ENCODE measurements at places on chromosomes 3 and 15.
A peak's percentile ranks its signal among the peaks of the same experiment; 100 is the strongest.

- DNase-seq = no peak
Observed at GRCh38 chr3:152155246-152156020, 113.3 kb upstream of the MBNL1 start.

- no peak for DNase-seq
Observed at GRCh38 chr3:7752005-7752404, 749.6 kb upstream of the LMCD1 start.

GRCh38 chr3:148075771-148076716 is 621.7 kb upstream of the AGTR1 start:
- peak; percentile 63 for DNase-seq

DNA sequence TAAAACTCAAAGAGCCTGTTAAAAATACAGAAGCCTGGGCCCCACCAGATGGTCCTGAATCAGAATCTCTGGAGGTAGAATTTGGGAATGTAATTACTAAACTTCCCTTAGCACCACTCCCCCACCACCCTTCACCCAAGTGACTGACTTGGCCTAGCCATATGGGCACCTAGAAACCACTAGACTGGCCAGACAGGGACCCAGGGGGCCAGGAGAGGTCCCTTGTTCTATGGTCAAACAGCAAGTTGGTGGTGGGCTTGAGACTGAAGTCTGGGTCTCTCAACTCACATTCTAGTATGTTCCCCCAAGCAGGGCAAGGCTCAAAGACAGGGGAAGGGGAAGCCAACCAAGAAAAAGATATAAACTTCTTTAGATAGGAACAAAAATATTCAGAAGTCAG is 301.5 kb upstream of the TLE3 start:
- no peak for DNase-seq

DNA sequence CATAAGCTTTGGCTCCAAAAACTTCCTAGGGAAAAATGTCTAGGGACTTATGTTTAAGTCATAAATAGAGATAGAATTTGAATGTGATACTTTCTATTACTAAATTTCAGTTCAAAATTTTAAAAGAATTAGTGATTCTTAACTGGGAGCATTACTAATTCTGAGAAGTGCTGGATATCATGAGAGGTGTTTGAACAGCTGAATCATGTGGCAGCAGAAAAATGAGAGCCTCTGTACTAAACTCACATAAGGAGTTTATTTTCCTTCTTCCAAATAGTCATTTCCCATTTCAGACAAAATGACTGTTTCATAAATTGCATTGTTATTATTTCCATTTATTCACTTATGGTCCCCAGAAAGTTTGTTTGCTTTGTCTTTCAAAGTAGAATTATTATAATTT is 62.7 kb downstream of the SLMAP start:
- DNase-seq = no peak

- no peak for DNase-seq
Observed at GRCh38 chr3:63959146-63959545, 47.0 kb upstream of the SCAANT1 start.

DNA sequence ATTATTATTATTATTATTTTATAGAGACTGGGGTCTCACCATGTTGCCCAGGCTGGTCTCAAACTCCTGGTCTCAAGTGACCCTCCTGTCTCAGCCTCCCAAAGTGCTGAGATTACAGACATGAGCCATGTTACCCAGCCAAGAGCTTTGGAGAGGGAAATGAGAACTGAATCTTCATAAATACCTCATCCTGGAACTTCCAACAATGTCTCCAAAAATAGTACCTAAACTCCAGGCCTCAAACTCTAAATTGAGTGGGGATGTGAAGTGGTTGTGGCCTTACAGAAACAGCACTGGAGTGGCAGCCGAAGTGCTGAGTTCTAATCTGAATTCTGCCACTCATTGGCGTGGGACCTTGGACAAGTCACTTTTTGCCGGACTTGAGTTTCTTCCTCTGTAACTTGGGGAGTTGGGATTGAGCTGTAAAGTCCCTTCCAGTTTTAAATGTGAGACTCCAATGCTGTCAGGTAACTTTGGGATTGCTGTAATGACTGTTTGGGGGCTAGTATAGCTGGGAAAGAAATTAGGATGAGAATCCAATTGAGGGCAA is 10.0 kb upstream of the SRP14 start:
- no peak for DNase-seq

DNA sequence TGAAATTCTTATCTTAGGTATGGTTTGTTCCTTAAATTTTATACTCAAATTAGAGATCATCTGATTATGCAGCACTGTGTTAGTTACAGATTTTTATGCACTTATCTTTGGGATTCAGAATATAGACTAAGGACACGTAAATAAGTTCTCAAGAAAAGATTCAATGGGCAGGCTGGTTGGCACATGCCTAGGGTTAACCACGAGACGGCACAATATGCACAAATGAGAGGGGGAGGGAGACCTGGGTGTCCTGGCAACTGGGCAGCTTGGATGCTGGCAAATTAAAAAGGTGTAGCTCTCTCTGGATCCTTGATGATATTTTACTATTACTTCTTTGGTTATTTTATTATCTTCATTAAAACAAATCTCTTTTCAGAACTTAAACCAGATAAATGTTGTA is 672 bp downstream of the AADAC start:
- no peak for DNase-seq

DNA sequence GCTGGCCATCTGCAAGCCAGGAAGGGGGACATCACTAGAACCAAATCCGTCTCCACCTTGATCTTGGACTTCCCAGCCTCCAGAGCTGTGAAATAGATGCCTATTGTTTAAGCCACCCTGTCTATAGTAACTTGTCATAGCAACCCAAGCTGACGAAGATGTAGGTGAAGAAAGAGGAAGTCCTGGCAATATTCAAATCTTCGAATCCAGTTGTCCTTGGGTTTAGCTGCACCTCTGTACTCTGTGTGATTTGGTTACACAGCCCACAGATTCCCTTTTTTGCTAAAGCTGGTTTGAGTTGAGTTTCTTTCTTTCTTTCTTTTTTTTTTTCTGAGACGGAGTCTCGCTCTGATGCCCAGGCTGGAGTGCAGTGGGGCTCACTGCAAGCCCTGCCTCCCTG is 68.0 kb upstream of the XCR1 start:
- no peak for DNase-seq

DNA sequence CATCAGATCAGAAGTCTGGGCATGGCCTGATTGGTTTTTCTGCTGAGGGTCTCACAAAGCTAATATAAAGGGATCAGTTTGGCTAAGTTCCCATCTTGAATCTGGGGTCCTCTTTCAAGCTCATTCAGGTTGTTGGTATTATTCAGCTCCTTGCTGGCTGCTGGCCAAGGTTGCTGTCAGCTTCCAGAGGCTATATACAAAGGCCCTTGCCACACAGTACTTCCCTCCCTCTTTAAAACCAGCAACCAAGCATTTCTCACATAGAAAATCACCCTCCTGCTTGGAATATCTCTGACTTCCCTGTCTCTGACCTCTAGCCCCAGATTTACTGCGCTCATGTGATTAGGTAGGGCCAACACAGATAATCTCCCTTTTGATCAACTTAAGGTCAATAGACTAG is 442.9 kb downstream of the ERC2 start:
- DNase-seq = no peak

GRCh38 chr15:69398491-69398891 is 15.7 kb upstream of the KIF23 start:
- no peak for DNase-seq

DNA sequence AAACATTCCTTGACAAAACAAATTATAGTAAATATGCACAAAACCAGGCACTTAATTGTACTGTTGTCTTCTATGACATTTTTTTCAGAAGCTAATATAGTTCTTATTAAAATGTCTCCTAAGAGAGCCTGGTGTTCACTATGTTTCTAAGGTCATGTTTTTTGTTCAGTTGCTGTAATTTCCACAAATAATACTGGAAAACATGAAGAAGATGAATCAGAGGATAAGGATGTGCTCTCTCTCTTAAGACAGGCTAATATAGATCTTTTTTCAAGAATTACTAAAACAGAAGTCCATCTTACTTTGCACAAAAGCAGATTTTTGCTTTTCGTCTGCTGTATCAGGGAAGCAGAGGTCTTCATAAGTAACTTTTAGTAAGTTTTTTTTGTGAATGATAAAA is 823.0 kb upstream of the NECTIN3 start:
- DNase-seq = no peak

GRCh38 chr15:88574655-88575054 is 28.2 kb upstream of the DET1 start:
- DNase-seq = no peak

- DNase-seq = no peak
Observed at GRCh38 chr15:76566276-76566675, 229.7 kb downstream of the ISL2 start.

- no peak for DNase-seq
Observed at GRCh38 chr3:17144665-17144993, 259.9 kb downstream of the PLCL2 start.

Data from SHP77 (cell line).